ENCODE measurements at places on chromosomes 1 and 21.
A peak's percentile ranks its signal among the peaks of the same experiment; 100 is the strongest.

DNA sequence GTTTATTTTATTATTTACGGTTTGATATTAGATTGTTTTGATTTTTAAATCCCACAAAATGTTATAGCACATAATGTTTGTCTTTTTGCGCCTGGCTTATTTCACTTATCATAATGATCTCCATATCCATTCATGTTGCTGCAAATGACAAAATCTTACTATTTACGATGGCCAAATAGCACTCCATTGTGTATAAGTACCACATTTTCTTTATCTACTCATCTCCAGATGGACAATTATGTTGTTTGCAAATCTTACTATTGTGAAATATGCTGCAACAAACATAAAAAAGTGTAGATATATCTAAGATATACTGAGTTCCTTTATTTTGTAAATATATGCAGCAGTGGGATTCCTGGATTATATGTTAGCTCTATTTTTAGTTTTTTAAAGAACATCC, 1568.3 kb downstream of the AMY1C start:
- no peak for DNase-seq

GRCh38 chr1:232577772-232578171, 52.2 kb downstream of the SIPA1L2 start:
- DNase-seq = no peak

DNA sequence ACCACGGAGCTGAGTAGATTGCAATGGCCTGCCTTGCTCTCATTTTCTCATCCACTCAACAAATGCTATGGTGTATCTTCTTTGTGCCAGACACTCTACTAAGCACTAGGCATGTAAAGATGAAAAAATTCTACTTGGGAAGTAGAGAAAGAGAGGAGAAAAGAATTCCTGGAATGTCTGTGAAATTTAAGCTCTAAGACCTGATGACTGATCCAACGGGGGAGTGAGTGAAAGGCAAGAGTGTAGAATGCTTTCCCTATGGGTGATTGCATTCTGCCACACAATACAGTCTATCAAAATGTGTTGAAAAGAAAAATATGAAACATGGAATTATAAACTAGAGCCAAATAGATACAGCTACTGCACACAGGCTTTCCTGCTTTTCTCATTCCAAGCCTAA, 82.3 kb downstream of the CYYR1 start:
- DNase-seq = no peak

DNA sequence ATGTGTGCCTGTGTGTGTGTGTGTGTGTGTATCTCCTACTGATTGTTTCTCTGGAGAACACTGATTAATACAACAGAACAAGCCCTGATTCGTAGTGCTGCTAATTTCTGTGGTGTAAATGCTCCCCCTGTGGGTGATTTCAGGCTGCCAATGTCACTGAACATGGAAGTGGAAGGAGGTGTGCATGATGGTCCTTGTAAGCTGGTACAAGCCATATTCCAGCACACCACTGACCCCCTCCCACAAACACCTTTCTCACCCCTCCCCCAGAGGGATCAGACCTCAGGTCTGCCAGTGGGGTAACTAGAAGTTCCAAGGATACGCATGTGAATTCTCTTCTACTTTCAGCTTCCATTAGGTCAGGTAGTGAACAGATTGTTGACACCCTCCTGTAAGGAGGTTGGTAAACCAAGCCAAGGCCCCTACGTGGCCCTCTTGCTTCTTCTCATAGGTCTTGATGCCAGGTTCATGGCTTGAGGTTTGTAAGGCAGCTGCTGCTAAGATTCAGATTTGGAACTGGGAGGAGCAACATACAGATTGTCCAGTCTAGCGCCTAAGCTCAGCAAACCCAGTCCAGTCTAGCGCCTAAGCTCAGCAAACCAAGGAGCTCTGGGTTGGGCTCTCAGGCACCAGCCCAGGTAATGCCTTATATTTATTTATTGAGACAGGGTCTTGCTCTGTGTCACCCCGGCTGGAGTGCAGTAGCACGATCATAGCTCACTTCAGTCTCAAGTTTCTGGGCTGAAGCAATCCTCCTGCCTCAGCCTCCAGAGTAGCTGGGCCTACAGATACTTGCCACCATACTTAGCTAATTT, 38.7 kb downstream of the DHCR24 start:
- no peak for DNase-seq

- DNase-seq = no peak
These were observed 883.1 kb downstream of the TTLL7 start for GRCh38 chr1:83115785-83116184.

- no peak for DNase-seq
These were observed 12.6 kb upstream of the SAMD11 start for GRCh38 chr1:910881-911721.

DNA sequence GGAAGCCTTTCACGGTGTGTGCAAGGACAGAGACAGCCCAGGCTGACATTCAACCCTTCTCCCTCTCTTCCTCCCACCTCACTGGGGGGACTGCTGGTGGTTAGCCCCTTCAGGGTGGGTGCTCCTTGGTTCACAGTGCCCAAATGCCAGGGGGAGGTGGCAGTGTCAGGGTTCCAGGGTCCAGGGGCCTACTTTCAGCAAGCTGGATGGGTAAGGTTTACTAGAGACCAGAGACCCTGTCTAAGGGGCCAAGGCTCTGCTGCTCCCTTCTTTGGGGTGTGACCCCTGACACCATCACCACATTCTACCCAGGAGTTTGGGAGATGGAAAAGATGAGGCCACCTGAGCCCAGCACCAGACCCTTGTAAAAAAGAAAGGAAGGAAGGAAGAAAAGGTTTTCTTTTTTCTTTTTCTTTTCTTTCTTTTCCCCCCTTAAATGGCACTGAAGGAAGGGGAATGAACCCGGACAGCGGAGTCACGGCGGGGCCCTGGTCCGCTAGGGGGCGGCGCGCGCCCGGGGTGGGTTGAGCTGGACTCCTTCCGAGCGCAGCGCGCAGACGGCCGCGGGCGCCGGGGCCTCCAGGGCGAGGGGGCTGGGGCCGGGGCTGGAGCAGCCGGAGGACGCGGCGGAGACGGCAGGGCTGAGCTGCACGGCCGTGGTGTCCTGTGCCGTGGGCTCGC, 18.8 kb downstream of the KNCN start:
- peak; percentile 71 for DNase-seq

DNA sequence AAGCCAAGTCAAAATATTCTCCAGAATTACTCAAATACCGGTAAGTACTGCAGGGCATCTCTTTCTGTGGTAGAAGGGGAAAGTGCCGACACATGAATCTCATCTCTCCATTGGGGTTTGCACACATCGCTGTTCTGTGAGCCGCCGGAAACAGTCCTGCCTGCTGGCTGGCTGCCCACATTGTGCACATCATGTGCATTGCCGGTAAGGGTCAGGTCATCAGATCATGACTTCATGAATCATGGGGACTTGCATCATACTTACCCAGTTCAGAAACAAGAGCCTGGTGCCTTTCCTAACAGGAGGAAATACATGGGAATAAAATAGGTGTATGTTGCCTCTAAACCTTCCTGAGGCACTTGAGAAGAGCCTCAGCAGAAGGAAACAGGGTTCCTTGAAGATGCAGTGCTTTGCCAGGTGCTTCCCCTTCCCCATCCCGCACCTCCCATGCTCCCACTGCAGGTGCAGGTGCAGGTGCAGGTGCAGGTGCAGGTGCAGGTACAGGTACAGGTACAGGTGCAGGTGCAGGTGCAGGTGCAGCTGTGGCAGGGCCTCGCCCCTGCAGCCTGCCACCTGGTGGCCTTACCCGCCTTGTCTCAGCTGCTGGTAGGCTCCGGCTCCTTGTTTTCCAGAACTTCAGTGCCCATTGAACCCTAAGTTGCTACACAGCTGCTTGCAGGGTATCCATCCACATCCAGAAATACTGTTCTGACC, 26.5 kb downstream of the GPR137B start:
- no peak for DNase-seq

DNA sequence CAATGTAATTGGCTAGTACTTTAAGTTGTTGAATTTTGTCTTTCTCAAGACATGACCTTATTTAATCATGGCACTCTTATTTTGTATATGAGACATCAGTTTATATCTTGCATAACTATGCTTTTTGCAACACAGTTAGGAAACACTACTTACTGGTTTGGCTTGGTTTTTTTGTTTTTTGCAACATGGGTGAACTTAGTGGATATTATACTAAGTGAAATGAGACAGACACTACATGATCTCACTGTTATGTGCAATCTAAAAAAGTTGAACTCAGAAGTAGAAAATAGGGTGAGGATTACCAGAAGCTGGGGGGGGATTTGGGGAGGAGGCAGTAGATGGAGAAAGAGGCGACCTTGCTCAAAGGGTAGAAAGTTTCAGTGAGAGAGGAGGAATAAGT, 132.1 kb downstream of the PLA2G4A start:
- DNase-seq = no peak

DNA sequence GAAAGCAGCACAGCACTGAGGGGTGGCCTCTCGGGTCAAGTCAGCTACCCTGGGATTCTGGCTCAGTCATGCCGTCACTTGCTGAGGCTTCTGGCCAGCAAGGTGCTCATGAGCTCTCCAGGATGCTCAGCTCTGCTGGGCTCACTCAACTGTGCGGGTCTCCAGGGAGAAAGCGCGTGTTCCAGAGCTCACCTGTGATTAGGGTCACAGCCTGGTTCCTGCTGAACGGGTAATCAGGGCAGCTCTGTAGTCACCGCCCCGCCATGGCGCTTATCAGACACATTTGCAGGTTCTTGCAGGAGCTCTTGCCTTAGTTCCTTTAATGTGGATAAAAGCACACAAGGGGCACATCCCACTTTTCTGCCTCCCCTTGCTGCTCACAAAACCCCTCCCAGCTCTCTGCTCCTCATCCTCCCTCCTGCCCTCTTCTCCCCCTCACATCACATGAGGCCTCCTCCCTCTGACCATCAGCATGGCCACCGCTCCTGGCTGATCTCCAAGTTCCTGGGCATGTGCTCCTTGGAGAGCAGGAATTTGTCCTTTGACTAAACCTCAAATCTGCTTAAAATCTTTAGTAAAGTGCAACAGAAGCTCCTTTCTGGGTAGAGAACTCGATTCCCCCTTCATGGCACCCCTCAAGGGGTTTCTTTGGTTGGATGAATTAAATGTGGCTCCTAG, 2.0 kb downstream of the PCP4 start:
- no peak for DNase-seq

- DNase-seq = no peak
These were observed 155.1 kb upstream of the GORAB start for GRCh38 chr1:170376801-170377385.
